ENCODE measurements at places on chromosomes 5 and 9.
A peak's percentile ranks its signal among the peaks of the same experiment; 100 is the strongest.

GRCh38 chr5:124630767-124631704 is 115.4 kb downstream of the ZNF608 start:
- no peak for DNase-seq

GRCh38 chr5:151493665-151494064 is 46.3 kb downstream of the SLC36A1 start:
- no peak for DNase-seq

DNA sequence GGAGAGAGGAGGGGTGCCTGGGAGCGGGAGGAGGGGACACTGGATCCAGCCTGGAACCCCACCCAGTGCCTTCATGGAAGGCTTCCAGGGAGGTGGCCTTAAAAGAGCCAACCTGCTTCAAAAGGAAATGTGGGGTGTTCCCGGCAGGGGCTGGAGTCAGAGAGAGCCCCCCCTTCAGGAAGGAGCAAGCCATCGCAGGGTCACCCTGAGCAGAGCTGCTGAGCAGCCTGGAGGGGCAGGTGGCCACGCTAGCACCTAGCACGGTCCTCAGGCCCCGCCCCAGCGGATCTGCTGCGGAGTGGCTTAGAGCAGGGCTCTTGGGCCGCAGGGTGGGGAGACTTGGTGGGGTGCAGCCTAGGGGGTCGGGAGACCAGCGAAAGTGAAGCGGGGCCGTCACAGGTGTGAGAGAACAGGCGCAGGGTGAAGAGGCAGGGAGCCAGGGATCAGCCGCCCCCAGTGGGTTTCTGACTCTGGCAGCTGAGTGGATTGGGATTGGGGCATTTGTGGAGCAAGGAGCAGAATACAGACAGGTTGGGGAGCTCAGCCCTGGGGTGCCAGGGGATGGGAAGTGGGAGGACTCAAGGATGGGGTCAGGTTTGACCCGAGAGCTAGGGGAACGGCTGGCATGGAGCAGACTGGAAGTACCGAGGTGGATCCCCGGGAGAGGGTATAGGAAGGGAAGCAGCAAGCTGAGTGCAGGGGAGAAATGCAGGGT is 1.5 kb downstream of the LCN2 start:
- peak; percentile 38 for DNase-seq

- DNase-seq: no peak
These were observed 15.6 kb downstream of the RIOK2 start for GRCh38 chr5:97167435-97167834.

DNA sequence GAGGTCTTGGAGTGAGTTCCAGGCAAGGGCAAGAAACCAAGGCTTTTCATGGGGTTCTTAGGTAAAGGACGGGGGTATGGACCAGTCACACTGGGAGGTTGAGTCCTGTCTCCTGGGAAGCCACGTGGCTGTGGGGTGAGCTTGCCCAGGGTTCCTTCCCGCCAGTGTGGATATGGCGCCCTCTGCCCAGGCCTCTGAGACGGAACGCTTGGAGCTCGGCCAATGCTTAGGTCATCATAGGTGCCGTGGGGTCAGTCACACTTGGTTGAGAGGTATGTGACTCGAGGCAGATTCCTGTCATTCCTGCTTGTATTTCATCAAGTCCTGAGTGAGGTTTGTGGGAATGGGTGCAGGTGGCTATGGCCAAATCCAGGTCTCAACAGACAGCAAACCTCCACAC is 46.2 kb downstream of the TENT4A start:
- no peak for DNase-seq

- no peak for DNase-seq
These were observed 89.8 kb downstream of the PSAT1 start for GRCh38 chr9:78386773-78387172.

DNA sequence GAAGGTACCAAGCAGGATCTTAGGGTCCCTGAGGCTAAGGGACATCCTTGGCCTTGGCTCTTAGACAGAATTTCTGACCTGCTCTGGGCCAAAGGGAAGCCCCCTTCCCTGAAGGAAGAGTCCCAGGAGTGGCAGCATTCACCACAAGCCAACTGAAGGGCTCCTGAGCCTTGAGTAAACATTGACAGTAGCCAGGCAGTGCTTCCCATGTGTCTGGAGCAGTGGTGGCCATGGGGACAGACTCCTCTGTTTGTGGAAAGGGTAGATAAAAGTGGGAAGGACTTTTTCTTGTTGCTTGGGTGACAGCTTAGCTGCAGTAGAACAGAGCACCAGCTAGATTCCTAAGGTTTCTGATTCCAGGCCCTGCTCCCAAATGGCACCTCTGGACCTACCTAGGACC is 61.4 kb upstream of the VLDLR start:
- DNase-seq: no peak

GRCh38 chr9:21265421-21266189 is 25.8 kb upstream of the IFNA14 start:
- no peak for DNase-seq

- DNase-seq: no peak
These were observed 22.0 kb downstream of the MAST4 start for GRCh38 chr5:66617991-66618768.

- DNase-seq: no peak
These were observed 36.9 kb downstream of the LNPEP start for GRCh38 chr5:96972599-96973334.

DNA sequence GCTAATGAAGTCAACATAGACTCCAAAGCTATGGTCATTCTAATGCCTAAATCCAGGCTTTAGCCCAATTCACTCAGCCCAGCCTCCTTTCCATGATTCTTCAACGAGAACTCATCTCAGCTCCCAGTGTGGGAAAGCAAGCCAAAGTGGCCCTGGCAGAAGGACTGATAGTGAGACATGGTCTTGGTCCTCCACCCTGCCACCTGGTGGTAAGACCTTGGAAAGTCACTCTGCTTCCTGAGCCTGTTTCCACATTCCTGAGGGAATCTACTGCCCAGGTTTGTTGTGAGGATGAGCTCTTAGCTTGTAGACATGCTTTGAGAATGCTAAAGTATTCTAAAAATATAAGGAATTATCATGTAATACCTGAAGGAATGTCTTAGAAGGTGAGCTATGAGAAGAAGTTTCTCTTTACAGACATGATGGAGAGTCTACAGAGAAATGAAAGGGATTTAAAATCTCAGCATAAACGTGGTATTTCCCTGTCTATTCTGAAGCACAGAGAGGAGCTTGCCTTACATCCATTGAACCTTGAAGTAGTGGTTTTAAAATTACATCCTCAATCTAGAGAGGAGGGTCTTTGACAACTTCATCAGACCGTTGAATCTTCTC is 173.5 kb downstream of the TRIM32 start:
- peak; percentile 64 for DNase-seq

- DNase-seq: peak; percentile 58
These were observed 156.2 kb downstream of the MELK start for GRCh38 chr9:36728651-36729520.

DNA sequence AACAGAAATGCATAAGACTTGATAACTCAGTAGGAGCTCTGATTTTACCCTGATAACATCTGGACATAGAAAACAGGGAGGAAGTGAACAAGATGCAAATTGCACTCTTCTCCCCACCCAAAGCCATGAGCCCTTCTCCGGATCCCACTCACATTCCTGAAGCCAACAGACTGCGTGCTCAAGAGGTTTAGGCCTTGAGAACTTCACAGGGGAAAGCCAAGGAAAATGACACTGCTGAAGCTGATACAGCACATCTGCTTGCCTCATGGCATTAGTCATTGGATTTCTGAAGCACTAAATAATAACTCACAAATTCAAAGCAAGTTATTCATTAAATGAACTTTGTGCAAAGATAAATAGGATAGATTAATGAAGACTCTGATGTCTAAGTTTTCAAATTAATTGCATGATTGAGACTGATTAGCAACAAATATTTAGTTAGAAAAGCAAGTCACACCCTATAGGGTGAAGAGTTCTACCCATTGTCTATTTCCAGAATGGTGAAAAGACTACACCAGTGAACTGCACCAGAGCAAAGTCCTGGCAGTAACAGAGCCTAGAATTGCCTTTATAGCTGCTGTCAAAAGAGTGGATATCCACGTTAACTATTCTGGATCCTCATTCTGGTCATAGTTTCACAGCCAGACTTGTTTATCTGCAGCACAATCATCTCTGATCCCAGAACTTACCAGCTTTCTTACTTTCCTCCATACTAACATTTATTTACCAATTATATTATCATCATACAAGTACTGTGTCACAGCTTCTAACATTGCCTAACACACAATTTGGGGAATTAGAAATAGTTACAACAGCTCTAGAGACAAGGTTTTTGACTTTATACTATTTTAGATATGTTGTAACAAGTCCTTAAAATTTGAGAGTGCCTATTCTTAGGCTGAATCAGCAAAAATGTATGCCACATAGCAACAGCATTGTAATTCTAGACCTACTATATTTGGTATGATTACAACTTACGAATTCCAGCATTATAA is 432.1 kb upstream of the RGMB start:
- no peak for DNase-seq

DNA sequence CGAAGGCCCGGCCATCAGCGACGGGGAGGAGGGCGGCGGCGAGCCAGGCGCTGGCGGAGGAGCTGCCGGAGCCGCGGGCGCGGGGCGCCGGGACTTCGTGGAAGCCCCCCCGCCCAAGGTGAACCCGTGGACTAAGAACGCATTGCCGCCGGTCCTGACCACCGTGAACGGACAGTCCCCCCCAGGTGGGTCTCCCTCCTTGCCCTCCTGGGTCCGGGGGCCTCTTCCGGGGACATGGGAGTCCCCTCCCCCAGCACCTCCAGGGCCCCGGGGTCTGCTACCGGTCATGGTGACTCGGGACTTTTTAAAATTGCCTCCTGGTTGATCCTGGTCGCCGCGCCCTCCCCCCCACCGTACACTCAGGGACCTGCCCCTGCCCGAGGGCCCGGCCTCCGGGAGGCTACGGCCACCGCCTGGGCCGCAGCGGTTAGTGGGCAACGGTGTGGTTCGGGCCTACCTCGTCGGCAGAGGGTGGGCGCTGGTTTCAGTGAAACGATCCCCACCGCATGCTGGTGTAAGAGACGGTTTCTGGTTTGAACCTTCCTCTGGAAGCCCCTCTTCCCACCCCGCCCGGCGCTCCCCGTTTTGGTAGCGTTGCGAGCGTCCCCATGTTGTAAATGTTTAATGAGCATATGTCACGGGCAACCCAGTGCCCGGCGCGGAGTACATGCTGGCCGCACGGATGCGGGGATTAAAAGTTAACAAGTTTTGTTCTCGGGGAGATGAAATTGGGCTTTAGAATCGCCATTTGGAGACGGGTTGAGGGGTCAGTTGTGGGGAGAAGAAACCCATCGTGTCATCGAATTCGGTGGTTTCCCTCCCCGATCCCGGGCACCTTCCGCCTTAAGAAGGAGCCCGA is 1.1 kb downstream of the LARP1 start:
- DNase-seq: peak; percentile 69

DNA sequence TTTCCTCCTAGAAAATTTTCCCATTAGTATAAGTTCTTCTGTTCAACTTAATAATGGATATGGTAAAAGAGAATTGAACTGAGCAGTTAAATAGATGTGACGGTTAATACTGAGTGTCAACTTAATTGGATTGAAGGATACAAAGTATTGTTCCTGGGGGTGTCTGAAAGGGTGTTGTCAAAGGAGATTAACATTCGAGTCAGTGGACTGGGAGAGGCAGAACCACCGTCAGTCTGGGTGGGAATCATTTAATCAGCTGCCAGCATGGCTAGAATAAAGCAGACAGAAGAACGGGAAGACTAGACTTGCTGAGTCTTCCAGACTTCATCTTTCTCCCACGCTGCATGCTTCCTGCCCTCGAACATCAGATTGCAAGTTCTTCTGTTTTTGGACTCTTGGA is 689.6 kb upstream of the CDH10 start:
- no peak for DNase-seq

- DNase-seq: no peak
These were observed 37.5 kb downstream of the CLINT1 start for GRCh38 chr5:157821405-157821804.

DNA sequence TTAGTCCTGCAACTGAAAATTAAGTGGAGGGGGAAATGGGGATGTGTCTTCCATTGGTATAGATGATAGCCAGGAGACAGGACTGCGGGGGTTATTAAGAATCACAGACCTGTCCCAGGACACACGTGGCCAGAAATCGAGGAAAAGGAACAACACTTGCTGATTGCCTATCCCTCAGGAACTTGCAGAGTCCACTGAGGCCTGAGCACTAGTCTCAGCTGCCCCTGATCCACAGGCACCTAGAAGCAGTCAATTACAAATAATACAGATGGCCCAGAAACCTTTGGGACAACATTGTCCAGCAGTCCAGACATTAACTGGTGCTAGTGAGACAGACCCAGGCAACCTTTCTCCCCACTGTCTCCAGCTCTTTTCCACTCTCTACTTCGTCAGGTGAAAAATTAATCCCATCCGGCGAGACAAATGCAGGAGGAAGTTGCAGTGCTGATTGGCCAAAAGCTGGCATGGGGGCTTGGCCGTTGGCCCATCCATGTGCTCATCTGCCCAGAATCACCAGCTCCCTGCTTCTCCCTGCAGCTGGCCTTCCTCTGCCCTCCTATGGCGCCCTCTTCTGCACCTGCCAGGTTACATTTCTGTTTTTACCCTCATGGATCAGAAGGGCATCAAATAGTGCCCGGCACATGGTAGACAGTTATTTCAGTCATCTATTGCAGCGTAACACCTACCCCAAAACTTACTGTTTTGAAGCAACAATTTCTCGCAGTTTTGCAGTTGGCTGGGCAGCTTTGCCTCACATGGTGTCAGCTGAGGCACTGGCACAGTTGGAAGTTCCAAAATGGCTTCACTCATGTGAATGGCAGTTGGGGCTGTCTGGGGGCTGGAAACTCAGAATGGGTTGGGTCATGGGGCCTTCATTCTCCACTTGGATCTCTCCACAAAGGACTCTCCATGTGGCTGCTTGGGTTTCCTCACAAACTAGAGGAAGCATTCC is 3.6 kb upstream of the B4GALT1 start:
- peak; percentile 82 for DNase-seq
